ENCODE measurements at places on chromosomes 6 and 20.
A peak's percentile ranks its signal among the peaks of the same experiment; 100 is the strongest.

- no peak for DNase-seq
Observed at GRCh38 chr6:43299338-43300293, 1.6 kb downstream of the SLC22A7 start.

- DNase-seq = no peak
Observed at GRCh38 chr20:23585808-23586734, 17.8 kb upstream of the CST9L start.

- no peak for DNase-seq
Observed at GRCh38 chr20:21219686-21220085, 83.4 kb upstream of the XRN2 start.

- DNase-seq = peak; percentile 45
Observed at GRCh38 chr20:48797275-48797825, 30.4 kb downstream of the PREX1 start.

GRCh38 chr20:35329435-35330139 is 37.4 kb upstream of the FAM83C start:
- DNase-seq = peak; percentile 42

GRCh38 chr6:142470421-142470820 is 168.6 kb downstream of the ADGRG6 start:
- peak; percentile 13 for DNase-seq

DNA sequence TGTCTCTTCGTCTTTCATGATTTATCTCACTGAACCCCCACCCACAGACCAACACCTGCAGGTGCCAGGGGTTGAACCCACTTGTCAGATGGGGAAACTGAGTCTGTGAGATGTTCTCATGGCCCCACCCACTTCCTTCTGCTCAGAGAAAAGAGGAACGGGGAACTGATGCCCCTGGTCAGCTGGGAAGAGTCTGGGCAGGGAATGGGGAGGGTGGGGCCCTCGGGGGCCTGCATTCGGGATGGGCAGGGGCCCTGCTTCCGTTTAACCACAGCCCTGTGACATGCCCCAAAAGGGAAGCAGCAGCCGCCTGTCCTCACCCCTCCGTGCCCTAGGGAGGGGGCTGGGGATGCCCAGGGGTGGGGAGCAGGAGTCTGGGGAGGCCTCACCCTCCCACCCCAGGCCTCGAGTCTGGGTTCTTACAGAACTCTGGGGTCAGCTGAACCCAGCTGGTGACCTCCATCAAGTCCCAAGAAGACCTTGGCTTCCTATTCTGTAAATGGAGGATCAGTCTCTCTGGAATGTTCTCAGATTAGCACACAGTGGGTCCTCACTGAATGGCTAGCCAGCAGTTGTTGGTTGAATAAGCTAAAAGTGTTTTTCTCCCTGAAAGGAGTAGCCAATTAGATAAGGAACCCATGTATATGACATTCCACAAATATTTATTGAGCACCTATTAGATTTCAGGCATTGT is 81.5 kb downstream of the CEBPB start:
- DNase-seq = no peak

GRCh38 chr6:7809346-7809745 is 83.4 kb downstream of the BMP6 start:
- DNase-seq = no peak

GRCh38 chr20:49207076-49207475 is 12.1 kb upstream of the DDX27 start:
- DNase-seq = peak; percentile 31

GRCh38 chr20:1920826-1921225 is 25.6 kb downstream of the SIRPA start:
- no peak for DNase-seq

GRCh38 chr6:28876710-28877109 is 47.1 kb downstream of the TRIM27 start:
- no peak for DNase-seq

DNA sequence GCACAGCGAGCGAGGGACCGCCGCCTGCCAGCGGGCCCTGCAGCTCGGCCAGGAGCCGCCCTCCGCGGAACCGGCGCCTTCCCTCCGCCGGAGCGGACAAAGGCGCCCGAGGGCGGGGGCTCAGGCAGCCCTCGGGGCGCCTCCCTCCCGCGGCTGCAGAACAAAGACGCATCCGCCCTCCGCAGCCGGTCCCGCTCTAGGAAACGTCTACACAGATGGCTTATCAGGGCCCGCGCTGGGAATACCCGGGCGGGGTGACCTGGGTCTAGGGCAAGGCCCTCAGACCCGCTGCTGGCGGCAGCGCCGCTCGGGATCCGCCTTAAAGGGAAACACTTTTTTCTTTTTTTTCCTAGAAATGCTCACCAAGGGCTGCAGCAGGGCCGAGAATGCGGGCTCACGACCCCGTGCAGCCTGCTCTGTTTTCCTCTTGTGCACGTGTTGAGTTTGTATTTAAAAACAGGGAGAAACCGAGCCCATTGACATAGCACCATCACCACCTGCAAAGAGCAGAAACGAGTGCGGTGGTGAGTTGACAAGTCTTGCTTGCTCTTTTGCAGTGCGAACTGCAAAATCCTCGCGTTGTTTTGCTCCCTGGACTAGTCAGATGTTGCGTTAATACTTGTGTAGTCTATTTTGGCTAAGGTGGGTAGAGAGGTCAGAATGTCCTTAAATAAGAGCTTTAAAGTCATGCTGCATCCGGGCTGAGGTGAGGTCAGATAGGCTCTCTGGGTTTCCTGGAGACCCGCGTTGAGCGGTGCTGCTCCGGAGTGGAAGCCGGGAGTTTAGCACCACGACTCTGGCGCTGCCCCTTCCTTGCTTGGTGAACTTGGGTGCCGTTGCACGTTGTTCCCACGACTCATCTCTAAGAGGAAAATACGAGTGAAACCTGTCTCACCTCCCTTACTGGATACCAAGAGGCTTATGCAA is 1.1 kb upstream of the RPS6KA2 start:
- peak; percentile 87 for DNase-seq

DNA sequence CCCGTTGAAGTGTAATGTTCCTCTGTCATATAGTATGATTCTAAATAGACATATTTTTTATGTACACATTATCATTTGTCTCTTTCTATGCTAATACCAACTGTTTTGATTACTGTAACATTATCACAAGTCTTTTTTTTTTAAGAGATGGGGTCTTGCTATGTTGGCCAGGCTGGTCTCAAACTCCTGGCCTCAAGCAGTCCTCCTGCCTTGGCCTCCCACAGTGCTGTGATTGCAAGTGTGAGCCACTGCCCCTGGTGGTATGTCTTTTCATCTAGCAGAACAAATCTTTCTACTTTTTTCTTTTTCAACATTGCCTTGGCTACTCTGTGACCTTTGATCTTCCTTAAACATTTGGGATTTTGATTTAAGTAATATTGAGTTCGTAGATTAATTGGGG is 57.7 kb downstream of the SLX4IP start:
- no peak for DNase-seq

DNA sequence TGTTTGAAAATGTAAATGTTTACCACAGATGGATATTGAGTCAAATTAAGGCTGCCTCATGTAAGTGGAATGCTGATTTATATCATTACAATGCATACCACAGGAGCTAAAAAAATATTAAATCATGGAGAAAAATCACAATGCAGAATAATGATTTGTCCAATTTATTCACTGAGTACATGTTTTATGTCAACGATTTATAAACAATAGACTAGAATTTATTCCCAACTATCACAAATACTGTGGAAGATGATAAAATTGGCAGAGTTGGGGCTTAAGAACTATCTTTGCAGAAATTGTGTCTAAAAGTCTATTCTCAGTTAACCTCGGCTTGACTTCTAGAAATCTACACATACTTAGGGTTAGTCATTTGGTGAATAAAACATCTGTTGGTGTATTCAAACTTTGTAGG is 472.1 kb upstream of the MARCKS start:
- no peak for DNase-seq

DNA sequence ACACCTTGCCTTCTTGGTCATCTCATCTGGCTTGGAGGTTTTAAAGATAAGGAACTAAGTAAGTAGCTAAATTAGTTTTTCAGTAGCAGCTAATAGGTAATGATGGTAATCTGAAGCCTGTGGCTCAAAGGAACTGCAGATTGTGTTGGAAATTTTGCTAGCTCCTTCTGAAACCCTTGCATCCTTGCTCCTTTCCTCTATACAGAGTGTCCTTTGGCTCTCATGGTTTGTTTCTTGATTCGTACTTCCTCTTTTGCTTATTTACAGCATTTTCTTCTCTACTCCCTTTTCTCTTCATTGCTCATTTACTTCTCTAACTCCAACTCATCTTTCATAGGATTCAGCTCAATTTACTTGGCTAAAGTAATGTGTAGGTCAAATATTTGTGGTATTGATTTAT is 19.0 kb downstream of the LRRC1 start:
- peak; percentile 35 for DNase-seq

GRCh38 chr6:5464099-5464885 is 203.0 kb downstream of the FARS2 start:
- no peak for DNase-seq

DNA sequence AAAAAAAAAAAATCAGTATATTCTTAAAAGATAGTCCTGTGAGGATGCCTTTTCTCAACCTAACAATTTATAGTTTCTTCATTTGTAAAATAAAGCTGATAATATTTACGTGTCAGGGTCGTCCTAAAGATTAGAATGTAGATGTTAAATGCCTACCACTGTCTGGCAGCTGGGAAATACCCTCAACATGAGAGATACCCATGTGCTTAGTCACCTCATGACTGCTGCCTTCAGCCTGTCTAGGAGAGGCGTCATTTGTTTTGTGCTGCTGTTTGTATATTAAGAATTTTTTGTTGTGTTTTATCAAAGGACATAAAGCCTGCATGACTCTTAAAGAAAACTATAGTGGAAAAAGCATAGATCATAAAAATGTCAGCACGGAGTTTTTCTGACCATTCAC is 9.5 kb downstream of the FAM120B start:
- peak; percentile 39 for DNase-seq

GRCh38 chr6:160424256-160424655 is 76.1 kb downstream of the SLC22A3 start:
- DNase-seq = no peak

GRCh38 chr20:1319462-1319861 is 9.5 kb downstream of the SDCBP2 start:
- no peak for DNase-seq

DNA sequence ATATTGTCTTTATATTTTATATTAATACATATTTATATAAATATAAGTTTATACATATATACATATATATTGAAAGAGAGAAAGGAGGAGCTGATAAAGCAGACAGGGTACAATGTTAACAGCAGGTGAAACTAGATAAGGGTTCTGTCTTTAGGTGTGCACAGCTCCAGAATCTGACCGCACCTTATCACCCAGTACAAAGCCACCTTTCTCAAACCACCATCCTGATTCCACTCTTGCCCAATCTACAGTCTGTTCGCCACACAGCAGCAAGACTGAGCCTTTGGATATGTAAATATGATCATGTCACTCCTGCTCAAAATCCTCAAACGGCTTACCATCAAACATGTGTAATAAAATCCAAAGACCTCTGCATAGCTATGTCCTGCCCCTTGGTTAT is 34.7 kb upstream of the ASCC3 start:
- no peak for DNase-seq

DNA sequence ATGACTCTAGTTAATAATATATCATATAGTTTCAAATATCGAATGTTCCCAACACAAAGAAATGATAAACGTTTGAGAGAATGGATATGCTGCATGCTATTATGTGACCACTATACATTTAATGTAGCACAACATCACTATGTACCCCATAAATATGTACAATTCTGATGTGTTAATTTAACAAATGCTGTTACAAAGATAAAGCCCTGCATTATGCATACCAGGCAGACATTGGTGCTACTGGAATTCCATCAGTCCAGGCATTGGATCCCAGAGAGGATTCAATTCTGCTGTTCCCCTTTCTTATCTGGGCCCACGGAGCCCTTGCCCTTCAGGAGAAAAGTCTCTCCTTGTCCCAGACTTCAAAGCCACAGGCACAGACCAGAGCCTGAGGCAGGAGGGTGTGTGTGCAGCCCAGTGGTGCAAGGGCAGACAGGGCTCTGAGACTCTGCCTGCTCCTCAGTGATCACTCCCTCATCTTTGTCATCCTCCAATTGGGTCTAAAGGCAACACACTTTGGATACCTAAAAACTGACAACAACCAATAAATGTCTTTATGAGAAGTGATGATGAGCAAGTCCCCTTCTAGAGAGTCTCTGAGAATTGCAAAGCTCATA is 45.2 kb downstream of the PSMG4 start:
- DNase-seq = no peak

DNA sequence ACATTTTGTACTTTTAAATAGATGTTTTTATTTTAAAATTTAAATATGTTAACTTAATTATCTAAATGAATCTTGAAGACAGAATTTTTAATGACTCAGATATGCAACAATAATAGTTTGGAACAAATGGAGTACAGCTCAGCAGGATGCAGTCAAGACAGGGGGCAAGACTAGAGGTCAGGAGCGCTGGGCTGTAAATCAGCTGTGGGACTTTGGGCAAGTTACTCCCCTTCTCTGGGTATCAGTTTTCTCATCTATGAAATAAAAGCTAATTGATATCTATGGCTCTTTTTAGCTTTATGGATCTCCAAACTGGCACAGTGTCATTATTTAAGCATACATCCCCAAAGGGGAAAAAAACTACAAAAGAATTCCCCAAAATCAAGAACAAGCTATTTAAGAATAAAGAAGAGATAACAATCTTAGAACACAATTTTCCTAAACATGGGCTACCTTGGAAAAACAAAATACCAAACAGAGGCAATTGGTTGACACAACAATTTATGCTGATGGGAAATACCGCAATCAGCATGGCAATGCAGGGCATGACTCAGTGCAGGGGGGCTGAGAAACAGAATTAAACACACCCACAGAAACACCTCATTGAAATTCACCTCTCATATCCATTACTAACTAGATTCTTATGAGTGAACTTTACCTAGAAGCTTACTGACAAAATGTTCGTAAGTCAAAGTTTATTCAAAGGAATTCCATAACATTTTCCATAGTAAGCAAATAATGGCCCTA is 188.2 kb downstream of the SIM1 start:
- DNase-seq = no peak

GRCh38 chr6:108627692-108628550 is 67.2 kb downstream of the FOXO3 start:
- no peak for DNase-seq
